ENCODE measurements at places on chromosomes 6 and 20.

- no peak for DNase-seq
Observed at GRCh38 chr20:9615766-9616454, 101.5 kb downstream of the LAMP5 start.

GRCh38 chr6:93806409-93807270 lies 387.3 kb upstream of the EPHA7 start:
- no peak for DNase-seq

GRCh38 chr20:51802170-51802751 lies at the start of gene SALL4:
SALL4 (minus strand) TSS chr20:51802521; CDS start chr20:51802408, 113 bp downstream.
- no peak for DNase-seq

- DNase-seq = no peak
Observed at GRCh38 chr6:168785720-168786511, 344.9 kb downstream of the SMOC2 start.

- no peak for DNase-seq
Observed at GRCh38 chr20:61633004-61633403, 380.9 kb downstream of the CDH4 start.

GRCh38 chr20:64223526-64224067 lies 32.0 kb upstream of the PCMTD2 start:
- DNase-seq = no peak

DNA sequence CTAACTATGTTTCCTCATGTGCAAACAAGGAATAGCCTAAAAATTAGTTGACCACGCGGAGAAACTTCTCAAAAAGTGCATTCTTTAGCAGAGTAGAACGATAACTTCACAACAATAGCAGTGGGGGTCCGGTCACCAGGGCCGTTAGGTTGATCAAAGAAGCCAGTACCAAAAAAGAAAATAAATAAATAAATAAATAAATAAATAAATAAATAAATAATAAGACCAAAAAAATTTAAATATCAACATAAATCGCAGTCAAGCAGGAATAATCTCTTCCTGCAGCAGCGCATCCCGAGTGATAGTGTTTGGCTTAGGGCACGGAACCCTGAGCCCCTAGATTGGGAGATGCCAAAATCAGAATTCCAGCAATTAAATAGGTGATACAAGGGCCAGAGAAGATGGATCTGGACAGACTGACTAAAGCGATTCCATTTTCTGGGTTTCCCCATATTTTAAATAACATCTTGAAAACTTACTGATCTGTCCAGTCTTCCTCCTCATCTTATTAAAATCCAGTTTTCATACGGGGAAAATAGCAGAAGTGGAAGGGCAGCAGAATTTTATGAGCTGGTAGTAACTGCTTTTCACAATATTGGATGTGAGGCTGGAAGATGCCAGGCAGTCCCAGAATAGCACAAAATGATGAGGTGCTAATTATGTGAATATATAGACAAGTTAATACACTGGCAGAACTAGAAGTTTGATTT lies 4.4 kb upstream of the OLIG3 start:
- no peak for DNase-seq

GRCh38 chr6:111823831-111824607 lies 49.2 kb downstream of the FYN start:
- DNase-seq = no peak

GRCh38 chr6:65633501-65633900 lies 73.5 kb downstream of the EYS start:
- no peak for DNase-seq

- peak; percentile 52 for DNase-seq
Observed at GRCh38 chr6:30450909-30451841, 38.1 kb upstream of the HLA-E start.

DNA sequence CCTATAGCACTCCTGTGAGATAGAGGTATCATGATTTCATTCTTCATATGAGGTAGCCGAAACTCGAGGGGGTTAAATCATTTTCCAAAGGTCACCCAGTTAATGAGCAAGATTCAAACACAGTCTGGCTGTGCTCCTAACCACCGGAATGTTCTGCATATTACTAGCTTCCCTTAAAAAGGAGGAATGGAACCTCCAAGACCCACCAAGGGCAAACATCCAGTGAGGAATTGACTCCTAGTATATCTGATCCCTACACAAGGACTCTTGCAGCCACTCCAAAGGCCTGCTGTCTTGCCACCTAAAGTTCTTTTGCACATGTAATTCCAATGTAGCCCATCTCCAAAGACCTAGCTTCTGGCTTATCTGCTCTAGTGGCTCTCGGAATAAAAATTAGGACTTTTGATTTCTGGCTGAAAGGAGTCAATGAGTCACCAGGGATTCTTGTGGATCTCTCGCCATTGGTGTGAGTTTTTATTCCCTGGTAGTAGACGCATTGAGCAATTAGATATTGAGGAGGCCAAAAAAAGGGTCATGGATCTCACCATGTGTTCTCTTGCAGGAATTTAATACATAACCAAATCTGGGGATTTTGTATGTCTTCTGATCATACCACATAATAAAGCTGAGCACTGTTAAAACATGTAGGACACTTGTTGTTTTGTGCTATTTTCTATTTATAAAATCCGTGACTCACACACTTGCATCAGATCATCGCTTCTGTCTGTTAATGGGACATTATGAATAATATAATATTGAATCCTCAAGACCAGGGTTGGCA lies 9.1 kb downstream of the BCAS1 start:
- no peak for DNase-seq

- DNase-seq = no peak
Observed at GRCh38 chr6:119308048-119308570, 41.5 kb downstream of the MAN1A1 start.

GRCh38 chr6:55980627-55981211 lies 105.3 kb upstream of the BMP5 start:
- DNase-seq = peak; percentile 17

- DNase-seq = no peak
Observed at GRCh38 chr6:23350752-23351453, 775.1 kb upstream of the NRSN1 start.

GRCh38 chr6:113856375-113856624 lies 845 bp upstream of the MARCKS start:
- no peak for DNase-seq

DNA sequence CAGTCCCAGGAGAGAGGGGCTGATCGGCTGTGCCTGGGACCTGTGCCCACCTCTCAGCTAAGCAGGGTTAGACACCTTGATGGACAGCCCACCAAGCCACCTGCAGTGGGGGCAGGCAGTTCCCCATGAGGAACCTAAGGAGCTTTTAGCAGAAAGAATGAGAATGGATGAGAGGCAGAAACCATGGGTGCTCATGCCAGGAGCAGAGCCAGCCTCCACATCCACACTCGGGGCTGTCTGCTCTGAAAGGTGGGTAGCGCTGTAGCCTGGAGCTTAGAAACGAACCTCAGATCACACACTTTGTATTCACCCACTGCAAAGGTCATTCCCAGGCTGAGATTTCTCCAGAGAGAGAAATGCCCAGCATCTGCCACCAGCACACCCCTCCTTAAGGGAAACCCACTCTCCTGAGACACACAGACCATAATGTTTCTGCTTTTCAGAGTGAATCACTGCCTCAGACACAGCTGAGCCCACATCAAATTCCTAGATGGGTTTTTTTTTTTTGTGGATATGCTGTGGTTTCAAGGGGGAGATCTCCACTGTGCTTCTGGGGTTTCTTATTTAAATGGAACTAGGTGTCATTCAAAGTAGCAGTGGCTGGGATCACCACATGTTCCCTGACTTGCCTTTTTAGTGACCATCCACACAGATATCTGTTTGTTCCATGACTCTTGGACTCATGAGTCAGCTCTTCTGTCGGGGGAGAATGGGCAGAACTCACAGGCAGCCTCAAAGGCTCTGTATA lies 218.9 kb downstream of the EYA2 start:
- no peak for DNase-seq

GRCh38 chr20:62959101-62959971 lies 6.8 kb downstream of the SLC17A9 start:
- no peak for DNase-seq

DNA sequence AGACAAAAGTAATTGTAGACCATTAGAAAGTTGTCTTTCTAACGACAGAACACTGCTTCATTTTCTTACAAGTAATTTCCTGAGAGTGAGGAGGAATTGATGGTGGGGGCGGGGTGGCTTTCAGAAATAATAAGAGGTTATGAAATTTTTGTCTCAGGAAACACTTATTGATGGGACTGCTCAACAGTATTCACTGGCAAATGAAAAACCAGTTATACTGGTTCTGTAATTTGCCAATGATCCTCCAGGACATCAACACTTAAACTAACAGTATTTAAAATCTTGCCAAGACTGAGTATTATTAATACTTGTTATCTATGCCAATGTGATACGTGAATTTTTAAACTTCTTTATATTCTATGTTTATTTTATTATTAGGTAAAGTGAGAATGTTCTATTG lies 41.8 kb upstream of the FUT9 start:
- DNase-seq = no peak

GRCh38 chr20:45115829-45116228 lies 855 bp upstream of the WFDC5 start:
- DNase-seq = no peak

DNA sequence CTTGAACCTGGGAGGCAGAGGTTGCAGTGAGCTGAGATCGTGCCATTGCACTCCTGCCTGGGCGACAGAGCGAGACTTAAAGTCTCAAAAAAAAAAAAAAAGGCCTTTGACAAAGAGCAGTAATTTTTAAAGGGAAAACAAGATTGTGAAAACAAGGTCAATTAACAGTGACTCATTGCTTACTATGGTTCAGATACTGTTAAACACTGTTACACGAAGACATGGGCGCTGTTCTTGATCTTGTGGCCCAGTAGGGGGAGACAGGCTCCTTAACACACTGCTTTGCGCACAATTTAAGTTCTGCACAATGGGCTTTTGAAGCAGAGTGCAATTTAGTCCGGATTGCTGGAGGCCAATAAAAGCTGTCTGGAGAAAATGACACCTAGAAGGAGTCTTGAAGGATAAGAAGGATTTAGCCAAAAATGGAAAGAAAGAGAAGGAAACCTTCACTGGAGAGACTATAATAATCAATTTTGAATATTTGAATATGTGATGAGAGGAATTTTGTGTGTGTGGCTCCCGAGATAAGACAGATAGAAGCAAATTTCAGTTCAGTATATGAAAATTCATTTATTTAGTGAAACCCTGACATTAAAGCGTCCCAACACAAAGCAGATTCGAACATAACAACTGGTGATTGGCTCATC lies 6.0 kb upstream of the LATS1 start:
- peak; percentile 75 for DNase-seq

DNA sequence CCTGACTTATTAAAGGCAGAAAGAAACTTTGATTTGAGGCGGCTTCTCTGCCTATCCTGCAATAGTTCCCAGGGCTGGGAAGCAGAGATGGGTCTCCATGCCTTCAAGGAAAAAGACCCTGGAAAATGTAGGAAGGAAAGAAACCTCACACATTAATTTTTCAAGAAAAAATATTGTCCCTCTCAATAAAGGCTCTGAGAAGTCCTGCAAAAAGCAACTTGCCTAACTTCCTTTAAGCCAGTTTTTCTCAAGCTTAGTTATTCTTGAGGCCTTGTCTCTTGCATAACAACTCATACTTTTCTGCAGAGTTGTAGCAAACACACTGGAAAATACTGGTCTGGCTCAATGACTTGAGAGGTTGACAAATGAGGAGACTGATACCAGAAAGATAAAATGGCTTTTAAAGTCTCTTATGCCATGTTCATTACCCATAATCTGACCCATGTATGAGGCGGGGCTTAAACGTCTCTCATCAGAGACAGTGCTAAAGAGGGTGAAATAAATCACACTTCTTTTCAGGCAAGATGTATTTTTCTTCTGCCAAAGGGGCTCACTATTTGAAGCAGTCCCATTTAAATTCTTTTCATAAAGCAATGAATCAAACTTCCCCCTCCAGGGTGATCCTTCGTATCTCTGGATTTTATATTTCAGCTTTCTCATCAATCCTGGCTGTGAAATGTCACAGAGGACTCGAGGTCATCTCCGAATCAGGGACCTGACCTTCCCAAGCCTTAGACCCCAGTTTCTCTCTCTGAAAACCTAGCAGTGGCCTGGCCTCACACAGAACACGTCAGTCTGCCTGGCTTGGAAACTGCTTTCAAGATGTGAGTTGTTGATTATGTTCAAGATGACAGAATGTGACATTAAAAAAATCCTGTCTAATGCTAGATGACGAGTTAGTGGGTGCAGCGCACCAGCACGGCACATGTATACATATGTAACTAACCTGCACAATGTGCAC lies 82.3 kb upstream of the KCNG1 start:
- no peak for DNase-seq

GRCh38 chr6:135289816-135290215 lies 108.7 kb downstream of the MYB start:
- DNase-seq = no peak

DNA sequence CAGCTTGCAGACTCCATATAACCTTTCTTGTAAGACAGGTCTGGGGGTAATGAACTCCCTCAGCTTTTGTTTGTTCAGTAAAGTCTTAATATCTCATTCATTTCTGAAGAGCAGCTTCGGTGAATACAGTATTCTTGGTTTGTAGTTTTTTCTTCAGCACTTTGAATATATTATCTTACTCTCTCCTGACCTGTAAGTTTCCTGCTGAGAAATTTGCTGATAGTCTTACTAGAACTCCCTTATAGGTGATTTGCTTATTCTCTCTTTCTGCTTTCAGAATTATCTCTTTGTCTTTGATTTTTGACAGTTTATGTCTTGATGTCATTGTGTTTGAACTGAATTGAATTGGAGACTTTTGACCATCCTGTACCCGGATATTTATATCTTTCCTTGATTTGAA lies 35.3 kb upstream of the SLC22A3 start:
- DNase-seq = no peak

- DNase-seq = no peak
Observed at GRCh38 chr6:79028641-79029314, 49.3 kb downstream of the PHIP start.

DNA sequence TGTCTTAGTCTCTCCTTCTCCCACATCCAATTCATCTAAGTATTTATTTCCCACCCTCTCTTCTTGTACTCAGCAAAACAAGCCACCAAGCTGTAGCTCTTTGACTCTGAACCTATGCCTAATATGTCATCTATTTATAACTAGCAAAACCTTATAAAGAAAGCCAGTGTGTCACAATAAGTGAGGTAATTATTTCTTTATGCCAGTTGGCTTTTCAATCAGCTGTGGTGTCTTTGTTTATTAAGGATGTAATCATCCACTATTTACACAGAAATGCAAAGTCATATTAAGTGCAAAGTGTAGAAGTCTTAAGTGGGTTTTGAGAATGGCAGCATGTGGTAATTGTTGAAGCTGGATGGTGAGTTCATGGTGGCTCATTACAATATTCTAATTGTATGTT lies 215.2 kb upstream of the HTR1E start:
- DNase-seq = no peak

GRCh38 chr20:1499528-1500420 lies 8.6 kb upstream of the SIRPB2 start:
- DNase-seq = no peak

- DNase-seq = peak; percentile 43
Observed at GRCh38 chr20:52313341-52313963, 121.9 kb upstream of the ZFP64 start.

DNA sequence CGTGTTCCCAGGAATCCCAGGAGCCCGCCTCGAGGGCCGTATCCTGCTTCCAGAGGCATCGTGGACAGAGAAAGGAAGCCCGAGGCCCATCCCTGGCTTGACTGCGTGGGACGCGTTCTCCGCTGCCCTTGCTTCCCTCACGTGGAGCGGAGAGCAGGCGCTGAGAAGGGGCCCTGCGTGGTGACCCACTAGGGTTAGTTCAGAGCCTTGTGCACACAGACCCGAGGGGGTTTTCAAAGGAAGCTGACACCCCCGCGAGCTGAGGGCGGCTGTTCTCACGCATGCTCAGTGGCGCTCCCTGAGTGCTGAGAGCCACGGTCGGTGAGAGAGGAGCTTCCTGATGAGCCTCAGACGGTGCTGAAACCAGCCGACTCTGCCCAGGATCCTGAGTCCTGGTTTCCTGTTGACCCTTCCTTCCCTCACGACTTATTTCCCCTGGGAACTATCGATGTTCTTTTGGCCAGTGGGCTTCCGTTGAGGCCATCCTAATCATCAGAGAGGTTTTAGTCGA lies 28.9 kb upstream of the CCR6 start:
- DNase-seq = no peak
